ENCODE measurements at places on chromosomes 5 and 9. TPM values are rescaled to one million over a fixed set of nuclear protein-coding genes. Genes with fewer than 3 reads are reported as not detected.
A peak's percentile ranks its signal among the peaks of the same experiment; 100 is the strongest.

DNA sequence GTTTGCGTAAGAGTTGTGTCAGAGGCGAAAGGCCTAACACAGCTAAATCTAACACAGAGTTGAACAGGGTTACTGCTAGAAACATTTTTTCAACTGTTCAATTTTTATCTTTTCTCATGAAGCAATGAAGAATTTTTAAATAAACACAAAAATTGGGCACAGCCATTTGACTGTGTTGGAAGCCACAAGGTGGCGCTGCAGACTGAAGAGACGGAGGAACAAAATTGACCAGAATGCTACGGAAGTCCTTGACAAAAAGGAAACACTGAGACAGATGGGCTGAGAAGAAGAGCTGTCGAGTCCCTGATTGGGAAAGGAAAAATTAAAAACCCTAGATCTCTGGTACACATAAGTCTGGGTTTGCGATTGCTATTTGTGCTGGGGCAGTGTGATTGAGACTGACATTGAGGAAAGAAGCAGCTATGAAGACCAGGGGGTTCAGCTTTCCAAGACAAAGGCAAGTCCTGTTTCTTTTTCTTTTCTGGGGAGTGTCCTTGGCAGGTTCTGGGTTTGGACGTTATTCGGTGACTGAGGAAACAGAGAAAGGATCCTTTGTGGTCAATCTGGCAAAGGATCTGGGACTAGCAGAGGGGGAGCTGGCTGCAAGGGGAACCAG lies at the start of gene PCDHB9:
PCDHB9 (plus strand) TSS at position 265 of the 616 bp plus-strand sequence; CDS start at position 423, 158 bp downstream.
- H3K4me1 ChIP-seq, result no peaks in the 10 kb centered on the region
- H3K36me3 ChIP-seq, result no peaks in the 10 kb centered on the region

DNA sequence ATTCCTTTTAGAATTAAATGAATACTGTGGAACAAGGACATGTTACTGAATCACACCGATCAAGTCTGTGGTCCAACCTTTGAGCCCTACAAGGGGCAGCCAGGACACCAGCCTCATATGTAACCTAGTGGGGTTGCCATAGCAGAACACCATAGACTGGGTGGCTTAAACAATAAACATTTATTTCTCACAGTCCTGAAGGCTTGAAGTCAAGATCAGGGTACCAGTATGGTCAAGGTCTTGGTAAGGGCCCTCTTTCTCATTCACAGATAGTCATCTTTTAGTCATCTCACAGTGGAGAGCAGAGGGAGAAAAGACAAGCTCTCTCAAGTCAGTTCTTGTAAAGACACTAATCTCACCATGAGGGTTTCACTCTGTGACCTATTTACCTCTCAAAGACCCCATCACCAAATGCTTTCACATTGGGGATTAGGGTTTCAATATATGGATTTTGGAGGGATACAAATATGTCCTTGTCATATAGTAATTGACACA lies 422.5 kb downstream of the GADD45G start:
- no peaks in the 10 kb centered on the region for H3K36me3 ChIP-seq
- H3K4me3 ChIP-seq, result no peak overlapping the region
- H3K27me3 ChIP-seq, result peaks cover 25% of the 10 kb centered on the region
- no peak overlapping the region for H3K27ac ChIP-seq
- DNase-seq, result no peak
- no peaks in the 10 kb centered on the region for H3K4me1 ChIP-seq

Gene CLK4
- total RNA-seq, result 48.3 TPM

GRCh38 chr5:102902135-102902448 lies 147.0 kb downstream of the PAM start:
- H3K27me3 ChIP-seq, result no peaks in the 10 kb centered on the region
- no peak for DNase-seq
- H3K27ac ChIP-seq, result no peak overlapping the region
- H3K4me3 ChIP-seq, result no peak overlapping the region
- peaks cover 1% of the 10 kb centered on the region for H3K4me1 ChIP-seq

GRCh38 chr5:72307573-72307967 lies 12.5 kb downstream of the MRPS27 start:
- H3K4me1 ChIP-seq, result peaks cover 21% of the 10 kb centered on the region
- DNase-seq, result no peak
- H3K36me3 ChIP-seq, result peaks cover 6% of the 10 kb centered on the region
- peak overlapping the region; percentile 80 for H3K4me3 ChIP-seq

DNA sequence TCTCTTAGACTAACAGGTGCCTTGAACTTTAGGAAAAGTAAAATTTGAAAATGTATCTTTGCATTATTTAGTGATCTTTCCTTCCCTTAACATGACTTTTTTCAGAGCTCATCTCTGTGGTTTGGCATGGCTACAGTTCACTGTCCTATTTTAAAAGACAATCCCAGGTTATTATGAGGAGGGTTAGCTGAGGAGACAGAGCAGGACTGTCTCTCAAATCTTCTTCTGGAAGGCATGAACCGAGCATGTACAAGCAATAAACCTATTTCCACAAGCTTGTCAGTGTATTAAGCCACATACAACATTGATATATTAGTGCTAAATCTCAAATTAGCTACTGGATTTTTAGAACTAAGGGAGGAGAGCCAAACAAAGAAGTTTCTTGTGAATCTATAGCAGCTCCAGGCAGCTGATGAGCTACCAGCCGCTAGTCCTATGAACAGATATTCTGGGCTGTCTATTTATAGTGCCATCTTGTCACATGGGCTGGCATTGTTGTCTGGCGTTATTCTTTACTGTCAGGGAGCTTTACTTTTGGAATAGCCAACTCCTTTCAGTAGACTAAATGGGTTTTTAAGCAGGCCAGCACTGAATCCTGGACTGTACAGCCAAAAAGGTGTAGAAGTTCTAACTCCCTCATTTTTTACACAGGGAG lies 171.2 kb upstream of the ACTBL2 start:
- no peaks in the 10 kb centered on the region for H3K4me1 ChIP-seq
- H3K27me3 ChIP-seq, result no peaks in the 10 kb centered on the region
- H3K27ac ChIP-seq, result no peak overlapping the region

Gene STING1
- total RNA-seq, result 63.6 TPM

DNA sequence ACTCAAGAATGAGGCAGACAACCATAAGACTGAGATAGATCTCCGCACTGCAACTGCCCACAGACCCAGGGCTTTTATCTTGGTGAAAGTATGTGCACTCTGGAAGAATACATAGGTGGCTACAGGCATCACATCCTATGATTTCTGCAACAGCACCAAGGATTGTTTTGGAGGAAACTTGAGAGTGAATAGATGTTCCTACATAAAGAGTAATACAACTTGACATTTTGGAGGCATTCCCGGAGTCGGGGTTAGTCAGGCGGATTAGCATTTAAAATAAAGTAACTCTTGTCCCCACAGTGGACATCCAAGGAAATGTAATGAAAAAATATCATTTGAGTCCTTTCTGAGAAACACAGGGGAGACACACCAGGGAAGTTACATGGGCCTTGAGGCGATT lies 26.7 kb downstream of the TMEM174 start:
- peaks cover 5% of the 10 kb centered on the region for H3K4me1 ChIP-seq
- peaks cover 55% of the 10 kb centered on the region for H3K27me3 ChIP-seq
- H3K27ac ChIP-seq, result no peak overlapping the region
- H3K4me3 ChIP-seq, result no peak overlapping the region
- H3K36me3 ChIP-seq, result no peaks in the 10 kb centered on the region

- no peaks in the 10 kb centered on the region for H3K4me1 ChIP-seq
- H3K4me3 ChIP-seq, result no peak overlapping the region
- no peak for DNase-seq
- H3K36me3 ChIP-seq, result no peaks in the 10 kb centered on the region
These were observed 1949.0 kb upstream of the WWC1 start for GRCh38 chr5:166342402-166342801.

Gene PLPPR1
- total RNA-seq, result not detected

DNA sequence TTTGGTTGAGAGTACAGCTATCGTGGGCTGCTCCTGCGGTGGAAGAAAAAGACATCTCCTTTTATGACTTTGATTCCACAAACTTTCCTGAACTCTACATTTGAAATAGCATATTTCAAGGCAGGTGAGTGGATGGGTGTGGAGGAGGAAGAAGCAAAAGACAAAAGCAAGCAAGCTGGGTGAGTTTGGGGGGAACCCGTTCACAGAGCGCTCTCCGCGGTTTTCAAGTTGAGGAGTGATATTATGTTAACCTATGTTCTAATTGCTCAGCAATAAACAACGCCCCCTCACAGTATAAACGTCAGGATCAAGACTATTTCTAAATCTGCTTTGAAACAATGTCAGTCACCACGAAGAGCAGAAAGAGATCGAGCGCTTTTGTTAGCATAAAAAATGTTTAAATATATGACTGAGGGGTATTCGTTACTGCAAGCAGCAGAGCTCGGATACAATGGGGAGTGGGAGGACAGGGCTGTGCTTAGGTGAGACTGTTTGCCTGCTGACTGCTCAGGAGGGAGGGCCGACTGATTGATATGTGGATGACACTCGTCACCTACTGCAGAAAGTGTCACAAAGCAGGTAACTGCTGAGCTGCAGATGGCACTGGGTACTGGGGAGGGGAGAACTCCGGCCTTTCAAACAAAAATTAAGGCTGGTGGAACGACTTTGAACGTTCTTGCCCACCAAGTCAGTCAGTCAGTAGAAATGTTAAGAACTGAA lies 236.5 kb downstream of the DRD1 start:
- no peaks in the 10 kb centered on the region for H3K4me1 ChIP-seq
- H3K27ac ChIP-seq, result no peak overlapping the region
- H3K4me3 ChIP-seq, result no peak overlapping the region
- H3K36me3 ChIP-seq, result no peaks in the 10 kb centered on the region
- no peak for DNase-seq

DNA sequence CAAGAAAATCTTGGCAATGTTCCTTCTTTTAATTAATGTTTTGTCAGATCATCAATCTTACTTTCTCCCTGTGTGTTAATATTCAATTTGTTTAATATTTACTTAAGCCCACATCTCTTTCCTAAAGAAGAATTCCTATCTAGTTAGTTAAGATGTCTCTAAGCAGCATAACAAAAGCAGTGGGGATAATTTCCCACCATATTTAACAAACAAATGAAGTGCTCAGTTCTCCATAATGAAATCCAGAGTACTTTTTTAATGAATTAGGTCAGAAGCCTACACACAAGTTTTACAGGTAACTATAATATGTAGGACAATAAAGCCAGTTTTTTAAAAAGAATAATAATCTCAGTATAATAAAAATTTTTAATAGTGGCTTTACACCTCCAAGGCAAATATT lies 1918.8 kb downstream of the EFNA5 start:
- H3K4me3 ChIP-seq, result no peak overlapping the region
- H3K27me3 ChIP-seq, result no peaks in the 10 kb centered on the region
- no peaks in the 10 kb centered on the region for H3K4me1 ChIP-seq
- no peak overlapping the region for H3K27ac ChIP-seq
